ENCODE measurements at places on chromosomes 3 and 15. TPM values are rescaled to one million over a fixed set of nuclear protein-coding genes. Genes with fewer than 3 reads are reported as not detected.

DNA sequence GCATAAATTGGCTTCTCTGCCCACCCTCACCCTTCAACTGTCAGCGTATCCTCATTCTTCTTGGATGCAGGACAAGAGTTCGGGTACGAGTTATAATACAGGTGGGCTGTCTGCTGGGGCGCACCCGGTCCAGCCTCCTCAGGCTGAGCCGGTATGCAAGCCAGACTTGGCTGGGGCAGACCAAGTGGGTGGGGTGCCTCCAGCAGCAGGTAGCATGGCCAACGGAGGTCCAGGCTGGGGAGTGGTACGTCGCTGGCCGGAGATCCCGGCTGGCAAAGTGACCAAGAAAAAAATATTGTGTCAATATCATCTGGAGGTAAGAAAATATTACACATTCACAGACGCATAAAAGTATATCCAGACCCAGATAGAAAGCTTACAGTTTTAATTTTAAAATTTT, 45.6 kb downstream of the GATM start:
- DNase-seq: no peak

The CASR gene
- 0.37 TPM for total RNA-seq

The GPR62 gene
- not detected for total RNA-seq

The VEPH1 gene
- total RNA-seq: 4.7 TPM

- no peak for DNase-seq
Measured at GRCh38 chr3:173936316-173936715, 538.8 kb downstream of the NLGN1 start.

GRCh38 chr15:80789296-80789695, 10.1 kb downstream of the CEMIP start:
- DNase-seq: no peak

The ARRDC4 gene
- total RNA-seq: 35.3 TPM

DNA sequence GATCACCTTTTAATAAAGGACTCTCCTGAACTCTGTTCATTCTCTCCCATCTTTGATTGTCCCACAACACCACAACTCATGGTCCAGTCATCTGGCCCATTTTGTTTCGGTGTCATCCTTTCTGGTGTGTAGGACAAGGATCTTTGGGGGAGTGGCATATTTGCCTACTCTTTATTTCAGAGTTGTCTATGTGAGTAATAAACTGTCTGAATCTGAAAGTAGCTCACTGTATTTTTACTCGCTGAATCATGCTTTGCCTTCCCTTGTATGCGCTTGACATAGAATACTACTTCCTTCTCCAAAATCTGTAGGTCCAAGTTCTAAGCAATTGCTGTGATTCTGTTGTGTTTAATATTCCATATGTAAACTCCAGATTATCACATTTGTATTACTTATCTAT, 29.9 kb upstream of the NOX5 start:
- no peak for DNase-seq

- DNase-seq: peak; percentile 75
Measured at GRCh38 chr3:190811775-190812480, 50.6 kb downstream of the GMNC start.

The GOLGA6B gene
- 0.08 TPM for total RNA-seq
